Stimulated activated CD4-positive, alpha-beta T cell treated with anti-CD3 and anti-CD28 coated beads, TNF-alpha, amount 100 ng/mL, for 1 hour (primary cell): ENCODE measurements at places on chromosomes 2 and 18.

- no peak for DNase-seq
Measured at GRCh38 chr2:200786423-200786822, 25.3 kb upstream of the BZW1 start.

GRCh38 chr2:169562519-169562918, 11.1 kb downstream of the FASTKD1 start:
- DNase-seq: no peak

GRCh38 chr2:82811946-82812345, 1647.1 kb downstream of the SUCLG1 start:
- no peak for DNase-seq

DNA sequence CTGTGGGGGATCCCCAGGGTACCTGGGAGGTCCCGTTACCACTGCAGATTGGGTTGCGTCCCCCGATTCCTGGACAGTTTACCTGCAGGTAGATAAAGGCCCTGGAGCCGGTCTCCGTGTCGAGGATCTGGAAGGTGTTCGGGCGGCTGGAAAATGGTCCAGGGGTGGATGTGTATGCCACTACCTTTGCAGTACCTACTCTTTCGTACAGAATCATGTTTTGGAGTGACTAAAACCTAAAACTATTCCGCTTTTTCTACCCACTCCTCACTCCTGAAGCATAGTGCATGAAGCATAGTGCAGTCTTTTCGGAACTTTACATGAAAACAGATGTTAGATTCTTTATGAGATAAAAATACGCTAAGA, 418 bp downstream of the WDR75 start:
- DNase-seq: no peak

GRCh38 chr2:39429746-39430145, 7.3 kb downstream of the MAP4K3 start:
- no peak for DNase-seq

GRCh38 chr2:33135645-33136044, 188.9 kb downstream of the LTBP1 start:
- DNase-seq: no peak

DNA sequence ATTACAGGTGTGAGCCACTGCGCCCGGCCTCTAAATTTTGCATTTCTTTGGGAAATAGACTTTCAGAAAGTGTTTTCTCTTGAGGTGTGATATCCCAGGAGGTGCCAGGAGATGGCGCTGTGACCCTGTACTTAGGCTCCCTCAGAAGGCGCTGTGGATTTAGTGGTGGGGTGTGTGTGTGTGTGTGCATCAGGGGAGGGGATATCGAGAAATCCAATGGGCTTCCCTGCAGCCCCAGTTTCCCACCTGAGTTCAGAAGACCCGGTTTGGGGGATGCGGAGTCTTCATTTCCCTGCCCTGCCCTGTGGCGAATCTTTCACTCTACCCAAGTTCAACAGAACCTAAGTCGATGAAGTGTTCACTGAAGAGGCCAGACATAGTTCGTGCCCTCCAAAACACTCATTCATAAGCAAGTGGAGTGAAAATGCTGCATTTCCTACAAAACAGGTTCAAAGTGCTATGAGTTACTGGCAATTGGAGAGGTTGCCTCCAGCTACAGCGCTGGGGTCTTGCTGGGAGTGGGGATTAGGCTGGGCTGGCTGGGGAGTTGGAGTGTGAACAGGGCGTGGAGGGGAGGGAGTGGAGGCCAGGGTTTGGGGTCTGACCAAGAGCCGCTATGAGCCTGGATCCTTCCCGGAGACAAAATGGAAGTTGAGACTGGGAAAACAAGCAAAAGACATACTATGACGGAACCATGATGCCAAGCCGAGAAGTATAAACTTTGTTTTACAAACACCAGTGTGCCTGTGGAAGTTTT, 6.5 kb upstream of the WNT6 start:
- DNase-seq: peak; percentile 64

DNA sequence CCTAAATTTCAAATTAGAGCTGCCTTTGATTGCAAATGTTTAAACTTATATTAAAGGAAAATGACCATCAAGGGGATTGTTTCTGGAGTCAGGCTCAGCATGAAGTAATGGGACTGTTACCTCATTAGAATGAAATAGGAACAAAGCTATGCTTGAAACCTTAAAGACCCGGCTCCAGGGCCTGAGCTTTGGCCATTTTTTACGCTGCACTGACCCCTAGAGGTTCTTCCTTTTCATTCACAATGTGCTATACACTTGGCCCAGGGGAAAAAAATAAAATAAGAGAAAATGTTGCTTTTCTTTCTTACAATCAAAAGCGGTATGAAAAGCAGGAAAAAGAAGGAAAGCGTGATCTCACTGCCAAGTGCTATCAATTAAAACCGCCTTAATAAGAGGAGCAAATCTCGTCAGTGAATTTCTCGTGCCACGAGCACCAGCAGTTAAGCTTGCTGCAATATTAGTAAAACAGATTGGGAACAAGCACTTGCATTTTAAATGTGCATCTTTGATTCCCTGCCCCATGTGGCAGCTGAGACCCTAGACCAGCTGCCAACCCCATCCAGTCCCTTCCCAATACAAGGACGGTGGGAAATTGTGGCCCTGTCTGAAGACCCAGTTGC, 96.6 kb downstream of the MBD2 start:
- DNase-seq: no peak

DNA sequence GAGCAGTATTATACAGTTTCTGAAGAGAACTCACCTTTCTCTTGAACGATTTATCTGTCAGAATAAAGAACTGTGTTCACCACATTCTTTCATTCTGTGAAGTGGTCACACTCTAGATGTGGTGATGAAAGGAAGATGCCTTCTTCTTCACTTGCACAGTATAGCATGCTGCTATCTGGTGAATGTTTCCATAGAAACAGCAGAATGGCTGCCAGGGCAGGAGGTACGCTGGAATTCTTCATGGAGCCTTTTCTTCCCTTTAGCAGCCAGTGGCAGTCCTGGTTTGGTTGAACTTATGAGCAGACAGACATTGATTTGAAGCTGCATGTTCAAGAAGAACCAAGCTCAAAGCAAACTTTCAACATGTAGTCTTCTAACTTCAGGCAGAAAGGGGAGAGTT, 1157.9 kb upstream of the LRRTM1 start:
- DNase-seq: no peak

DNA sequence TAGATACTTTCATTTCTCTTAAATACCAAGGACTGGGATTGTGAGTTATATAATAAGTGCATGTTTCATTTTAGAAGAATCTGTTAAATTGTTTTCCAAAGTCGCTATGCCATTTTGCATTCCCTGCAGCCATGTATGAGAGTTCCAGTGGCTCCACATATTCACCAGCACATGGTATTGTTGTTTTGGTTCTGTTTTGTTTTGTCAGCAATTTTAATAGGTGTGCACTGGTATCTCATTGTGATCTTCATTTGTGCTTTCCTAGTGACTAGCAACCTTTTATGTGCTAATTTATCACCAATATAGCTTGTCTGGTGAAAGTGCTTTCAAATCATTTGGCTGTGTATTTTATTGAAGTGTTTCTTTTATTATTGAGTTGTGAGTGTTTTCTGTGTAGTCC, 278.9 kb downstream of the ZNF516 start:
- no peak for DNase-seq

DNA sequence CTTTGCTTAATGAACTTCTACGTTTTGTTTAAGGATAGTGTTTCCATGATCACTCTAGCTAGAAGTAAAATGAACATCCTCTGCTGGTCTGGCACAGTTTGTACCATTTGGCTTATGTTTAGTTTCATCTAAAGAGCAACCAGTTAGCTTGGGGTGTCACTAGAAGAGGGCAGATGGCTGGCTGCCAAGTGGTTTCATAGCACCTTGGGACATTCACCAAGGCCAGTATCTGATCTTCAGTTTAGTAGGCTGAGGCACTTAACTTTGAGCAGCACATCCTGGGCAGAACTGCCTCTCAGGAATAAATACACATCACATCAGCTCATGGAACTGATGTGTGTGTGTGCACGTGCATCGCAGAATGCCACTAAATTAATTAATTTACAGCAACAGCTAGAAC, 68.4 kb downstream of the NXPH2 start:
- DNase-seq: no peak
